ENCODE measurements at places on chromosomes 2 and 18.

- no peak for DNase-seq
These were observed 805 bp upstream of the TNFRSF11A start for GRCh38 chr18:62324181-62324828.

GRCh38 chr18:29378651-29379136 lies 1201.8 kb upstream of the CDH2 start:
- DNase-seq, result no peak

DNA sequence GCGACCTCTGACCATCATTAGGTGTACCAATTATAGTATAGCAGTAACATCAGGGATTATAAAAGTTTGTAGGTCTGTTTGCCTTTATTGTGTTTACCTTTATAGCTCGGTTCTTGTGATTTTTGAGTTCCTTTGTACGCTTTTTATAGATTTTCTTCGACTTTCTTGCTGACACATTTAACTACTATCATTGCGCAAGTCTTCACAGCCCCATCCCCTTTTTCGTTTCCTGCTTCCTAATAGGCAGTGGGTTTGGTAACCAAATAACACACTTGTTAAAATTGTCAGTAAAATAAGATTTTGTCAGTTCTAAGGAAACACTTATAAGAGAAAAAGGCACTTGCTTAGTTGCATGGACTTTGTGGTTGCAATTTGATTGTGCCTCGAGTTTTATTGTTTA lies 541.5 kb downstream of the LRP1B start:
- DNase-seq, result no peak

- no peak for DNase-seq
These were observed 715.6 kb downstream of the EPHA4 start for GRCh38 chr2:220856486-220856885.

DNA sequence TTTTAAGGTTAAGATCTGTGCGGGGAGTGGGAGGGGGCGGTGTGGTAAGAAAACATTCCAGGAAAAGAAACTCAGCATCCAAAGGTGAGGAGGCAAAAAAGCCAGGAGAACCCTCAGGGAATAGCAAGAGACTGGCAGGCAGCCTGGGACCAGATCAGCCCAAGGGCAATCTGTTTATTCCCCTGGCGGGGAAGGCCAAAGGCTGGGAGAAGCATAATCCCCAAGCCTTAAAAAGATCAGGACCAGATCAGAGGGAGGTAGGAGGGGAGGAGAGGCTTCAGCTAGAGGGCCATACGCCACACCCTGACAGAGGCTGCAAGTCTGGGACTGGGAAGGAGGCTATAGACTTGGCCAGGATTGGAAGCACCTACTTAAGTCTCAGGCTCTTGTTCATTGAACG lies 163.0 kb upstream of the PXDN start:
- DNase-seq, result no peak

DNA sequence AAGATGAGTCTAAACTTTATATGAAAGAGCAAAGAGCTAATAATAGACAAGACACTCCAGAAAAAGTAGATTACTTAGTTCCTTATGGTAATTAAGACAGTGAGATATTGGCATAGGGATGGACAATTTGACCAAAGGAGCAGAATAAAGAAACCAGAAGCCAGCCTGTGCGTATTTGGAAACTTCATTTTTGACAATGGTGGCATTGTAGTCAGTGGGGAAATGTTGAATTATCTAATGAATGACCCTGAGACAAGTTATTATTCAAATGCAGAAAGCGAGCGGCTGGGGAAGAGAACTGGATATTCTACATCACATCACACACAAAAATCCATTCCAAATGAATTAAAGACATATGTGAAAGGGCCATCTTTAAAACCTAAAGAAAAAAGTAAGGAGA lies 144.3 kb downstream of the DTNB start:
- no peak for DNase-seq

DNA sequence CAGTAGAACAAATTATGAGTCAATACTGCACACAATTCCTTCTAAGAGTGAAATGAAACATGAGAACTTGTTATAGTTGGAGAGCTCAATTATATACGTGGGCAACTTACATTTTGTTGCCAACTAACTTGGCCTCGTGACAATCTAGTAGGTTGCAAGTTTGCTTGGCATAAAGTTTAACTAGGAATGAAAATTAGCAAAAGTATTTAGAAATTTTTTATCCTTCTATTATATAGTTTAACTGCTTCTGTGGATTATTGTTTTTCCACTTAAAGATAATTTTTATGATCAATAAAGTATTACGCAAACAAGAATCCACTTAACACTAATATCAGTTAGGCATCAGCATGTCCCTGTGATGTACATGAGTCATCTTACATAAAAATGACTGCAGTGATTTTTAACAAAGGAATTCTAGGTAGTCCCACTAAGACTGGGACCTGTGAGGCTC lies 41.1 kb downstream of the FAM124B start:
- DNase-seq, result no peak

GRCh38 chr2:167380555-167380954 lies 492.3 kb downstream of the XIRP2 start:
- DNase-seq, result no peak

DNA sequence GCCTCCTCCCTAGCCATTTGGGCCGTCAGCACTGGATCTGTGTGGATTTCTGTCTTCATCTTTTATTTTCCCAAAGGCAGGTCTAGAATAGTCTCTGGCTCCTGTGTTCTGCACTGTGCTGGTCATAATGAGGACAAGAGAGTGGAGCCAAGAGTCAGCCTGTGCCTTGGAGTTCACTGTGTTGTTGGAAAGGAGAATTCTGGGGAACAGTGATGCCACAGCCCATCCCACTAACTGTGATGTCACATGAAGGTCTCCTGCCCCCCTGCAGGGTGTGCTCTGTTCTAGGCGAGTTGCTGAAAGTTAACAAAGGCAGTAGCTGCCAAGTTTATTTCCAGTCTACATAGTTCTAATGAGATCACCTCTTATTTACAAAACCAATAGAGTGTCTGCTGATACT lies 248.5 kb downstream of the TPGS2 start:
- DNase-seq, result no peak

DNA sequence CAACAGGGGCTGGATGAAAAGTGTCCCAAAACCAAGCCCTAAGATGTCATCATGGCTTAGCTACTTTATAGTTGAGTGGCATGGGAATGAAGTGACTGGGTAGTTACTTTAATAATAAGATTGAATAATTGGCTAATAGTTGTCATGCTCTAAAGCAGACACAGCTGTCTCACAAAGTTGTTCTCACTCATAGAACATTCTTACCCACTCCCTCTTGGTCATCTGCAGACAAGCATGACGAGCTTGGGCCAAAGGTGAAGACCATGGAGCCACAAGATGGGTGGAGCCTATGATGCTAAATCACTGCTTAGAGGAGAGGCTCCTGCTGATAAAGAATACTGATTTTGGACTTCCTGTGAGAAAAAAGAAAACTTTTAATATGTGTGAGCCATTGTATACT lies 62.4 kb upstream of the MMADHC start:
- DNase-seq, result no peak

- DNase-seq, result no peak
These were observed 35.4 kb downstream of the PLEKHB2 start for GRCh38 chr2:131140581-131140980.

GRCh38 chr2:152562198-152562884 lies 154.9 kb downstream of the PRPF40A start:
- DNase-seq, result no peak

- no peak for DNase-seq
These were observed 40.9 kb downstream of the STAT4 start for GRCh38 chr2:191109888-191110287.

GRCh38 chr2:126661702-126662500 lies 5.9 kb downstream of the GYPC start:
- DNase-seq, result no peak

GRCh38 chr2:120150040-120150482 lies 73.1 kb downstream of the TMEM185B start:
- DNase-seq, result no peak

DNA sequence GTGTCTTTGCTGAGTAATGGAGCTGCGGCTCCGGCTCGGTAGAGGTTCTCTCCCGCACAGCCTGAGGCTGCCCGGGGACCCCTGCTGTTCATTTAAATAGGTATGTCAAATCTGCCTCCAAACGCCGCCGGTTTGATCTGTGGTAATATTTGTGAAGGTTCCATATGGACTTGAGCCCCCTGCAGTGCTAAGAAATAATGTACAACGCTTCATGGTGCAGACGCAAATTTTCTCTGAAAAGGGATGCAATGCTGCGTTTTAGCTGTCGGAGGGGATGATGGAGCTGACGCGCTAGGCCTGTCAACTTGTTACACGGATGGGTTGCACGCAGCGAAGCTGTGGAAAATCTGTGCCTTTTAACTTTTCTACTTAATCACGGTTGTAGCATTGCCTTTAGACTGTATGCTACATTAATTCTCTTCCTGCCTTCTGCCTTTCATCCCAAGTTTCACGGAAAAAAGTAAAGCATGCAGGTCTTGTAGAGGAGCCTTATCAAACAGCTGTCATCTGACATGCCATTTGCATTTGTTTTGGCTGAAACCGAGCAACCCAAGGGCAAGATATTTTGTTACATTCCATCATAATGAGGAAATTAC lies 43.2 kb downstream of the MRPS9 start:
- no peak for DNase-seq

- DNase-seq, result peak; percentile 75
These were observed 10.6 kb downstream of the IL1F10 start for GRCh38 chr2:113078350-113078839.

- DNase-seq, result no peak
These were observed 9.1 kb upstream of the LCLAT1 start for GRCh38 chr2:30437809-30438548.

GRCh38 chr18:57063601-57064103 lies 83.2 kb upstream of the BOD1L2 start:
- no peak for DNase-seq

GRCh38 chr2:161412346-161412745 lies 3.8 kb upstream of the TBR1 start:
- DNase-seq, result no peak

Data from RWPE2 (cell line).